ENCODE measurements at places on chromosomes 5 and 9. TPM values are rescaled to one million over a fixed set of nuclear protein-coding genes. Genes with fewer than 3 reads are reported as not detected.
A peak's percentile ranks its signal among the peaks of the same experiment; 100 is the strongest.

ARHGEF28 gene
- 12.9 TPM for total RNA-seq

AK8 gene
- total RNA-seq, result not detected

- DNase-seq, result no peak
These were observed 136.3 kb downstream of the MYO10 start for GRCh38 chr5:16799796-16800195.

GRCh38 chr9:76592091-76592973 lies 133.3 kb downstream of the GCNT1 start:
- no peak for DNase-seq

DNA sequence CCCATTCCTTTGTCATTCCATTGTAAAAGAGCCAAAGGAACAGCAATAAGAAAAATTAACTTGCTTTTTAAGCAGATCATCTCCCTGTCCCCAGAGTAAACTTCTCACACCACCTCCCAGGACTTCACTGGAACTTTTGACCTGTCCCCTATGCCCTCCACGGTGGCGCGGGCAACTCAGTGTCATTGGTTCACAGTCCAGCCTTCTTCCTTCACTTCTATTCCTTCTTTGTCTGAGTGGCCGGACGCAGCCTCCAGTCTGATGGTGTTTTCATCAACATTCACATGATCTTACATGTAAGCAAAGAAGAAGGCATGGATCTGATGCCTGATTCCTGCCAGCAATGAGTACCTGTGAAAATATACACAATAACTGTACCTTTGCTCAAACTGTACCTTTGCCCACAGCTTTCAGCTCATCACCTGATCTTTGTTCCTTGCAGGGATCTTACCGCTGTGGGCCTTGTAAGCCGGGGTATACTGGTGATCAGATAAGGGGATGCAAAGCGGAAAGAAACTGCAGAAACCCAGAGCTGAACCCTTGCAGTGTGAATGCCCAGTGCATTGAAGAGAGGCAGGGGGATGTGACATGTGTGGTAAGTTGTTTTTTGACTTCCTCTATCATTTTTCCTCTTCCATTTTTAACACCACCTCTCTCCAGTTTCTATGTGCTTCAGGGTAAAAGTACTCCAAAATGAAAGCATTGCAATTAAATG lies 32.5 kb downstream of the THBS4 start:
- DNase-seq, result no peak

GRCh38 chr5:144201588-144201987 lies 30.9 kb downstream of the KCTD16 start:
- no peak for DNase-seq

- DNase-seq, result no peak
These were observed 5.1 kb upstream of the ERGIC1 start for GRCh38 chr5:172828911-172829431.

DNA sequence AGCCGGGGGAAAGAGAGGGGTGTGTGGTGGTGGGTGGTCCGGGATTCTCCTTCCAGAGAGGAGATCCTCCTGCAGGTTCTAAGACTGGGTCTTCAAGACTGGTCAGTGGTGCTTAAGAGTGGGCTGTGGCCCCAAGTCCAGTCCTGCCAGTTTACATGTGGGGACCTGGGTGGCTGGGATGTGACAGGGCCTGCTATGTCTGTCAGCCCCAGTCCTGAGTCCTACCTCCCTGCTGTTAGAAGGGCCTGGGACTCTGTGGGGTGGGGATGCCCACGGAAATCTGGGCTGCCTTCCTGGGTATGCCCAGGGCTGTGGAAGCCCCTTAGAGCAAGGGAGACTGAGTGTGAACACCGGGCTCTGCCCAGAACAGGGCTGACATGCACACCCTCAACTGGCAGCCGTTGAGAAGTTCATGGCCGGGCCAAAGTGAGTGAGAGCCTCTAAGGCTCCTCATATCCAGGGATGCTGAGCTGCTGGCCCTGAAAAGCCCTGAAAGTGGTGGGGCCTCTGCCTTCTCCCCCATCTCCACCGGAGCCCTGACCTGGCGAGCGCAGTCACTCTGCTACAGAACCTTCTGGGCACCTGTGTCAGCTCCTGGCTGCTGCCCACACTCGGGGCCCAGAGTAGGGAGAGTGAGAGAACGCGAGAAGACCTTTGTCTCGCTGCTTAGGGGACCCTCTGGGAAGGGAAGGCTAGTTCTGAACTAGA lies 1.7 kb downstream of the PHF2 start:
- DNase-seq, result no peak

DNA sequence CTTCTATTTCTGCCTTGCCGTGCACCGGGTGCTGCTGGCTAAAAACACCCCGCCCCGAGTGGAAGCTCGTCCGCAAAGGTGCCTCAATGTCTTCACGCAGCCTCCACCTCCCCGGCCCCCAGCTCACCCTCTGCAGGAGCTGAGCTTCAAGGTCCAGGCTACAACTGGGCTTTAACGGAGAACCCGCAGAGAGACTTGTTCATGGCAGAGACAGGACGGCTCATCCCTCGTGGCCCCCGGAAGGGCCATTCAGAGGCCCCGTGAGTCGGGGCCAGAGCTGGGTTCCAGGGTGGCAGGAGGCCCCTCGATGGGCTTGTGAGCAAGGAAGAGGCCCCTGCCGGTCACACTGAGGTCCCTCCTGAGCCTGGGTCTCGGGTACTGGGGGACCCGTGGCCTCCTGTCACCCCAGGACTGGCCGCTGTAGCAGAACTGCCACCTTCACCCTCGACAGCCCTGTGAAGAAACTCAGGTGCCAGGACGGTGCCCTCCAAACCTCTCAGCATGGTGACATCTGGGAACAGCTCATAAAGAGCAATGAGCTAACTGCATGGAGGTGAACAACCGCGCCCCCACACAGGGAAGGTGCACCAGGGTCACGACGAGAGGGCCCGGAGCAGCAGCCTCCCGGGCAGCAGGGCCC lies 58.0 kb upstream of the UBAC1 start:
- no peak for DNase-seq

DNA sequence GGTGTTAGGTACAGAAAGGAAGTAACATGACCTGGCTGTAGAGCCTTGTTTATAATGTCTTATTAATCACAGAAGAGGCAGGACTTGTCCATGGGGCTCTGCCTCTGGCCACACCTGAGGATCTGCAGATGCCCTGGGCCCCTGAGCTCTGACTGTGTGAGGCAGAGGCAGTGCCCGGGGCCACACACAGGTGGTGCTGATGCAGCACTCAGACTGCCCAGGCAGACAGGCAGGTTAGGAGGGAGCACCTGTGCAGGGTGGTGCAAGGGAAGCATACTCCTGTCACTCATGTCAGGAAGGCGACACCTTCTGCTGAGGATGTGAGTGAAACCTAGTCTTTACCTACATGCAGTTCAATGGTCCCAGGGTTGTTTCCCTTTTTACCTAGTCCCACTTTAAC lies 88.7 kb downstream of the CFAP90 start:
- no peak for DNase-seq

DNA sequence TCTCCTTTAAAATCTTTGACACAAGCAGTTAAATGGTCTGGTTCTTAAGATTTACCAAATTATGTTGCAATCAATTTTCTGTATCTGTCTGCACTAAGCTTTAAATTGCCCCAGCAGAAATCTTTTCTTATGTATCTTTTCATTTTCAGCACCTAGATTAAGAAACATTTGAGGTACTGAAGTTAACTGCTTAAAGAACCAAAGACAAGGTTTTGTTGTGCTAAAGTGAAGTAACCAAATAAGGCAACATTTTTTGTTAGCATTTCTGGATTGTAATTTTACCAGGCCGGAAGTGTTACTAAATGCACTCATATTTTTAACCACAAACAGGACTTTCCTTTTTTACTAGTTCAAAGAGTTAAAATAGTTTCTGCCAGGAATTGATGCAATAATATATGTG lies 24.1 kb upstream of the MTAP start:
- peak; percentile 25 for DNase-seq

DNA sequence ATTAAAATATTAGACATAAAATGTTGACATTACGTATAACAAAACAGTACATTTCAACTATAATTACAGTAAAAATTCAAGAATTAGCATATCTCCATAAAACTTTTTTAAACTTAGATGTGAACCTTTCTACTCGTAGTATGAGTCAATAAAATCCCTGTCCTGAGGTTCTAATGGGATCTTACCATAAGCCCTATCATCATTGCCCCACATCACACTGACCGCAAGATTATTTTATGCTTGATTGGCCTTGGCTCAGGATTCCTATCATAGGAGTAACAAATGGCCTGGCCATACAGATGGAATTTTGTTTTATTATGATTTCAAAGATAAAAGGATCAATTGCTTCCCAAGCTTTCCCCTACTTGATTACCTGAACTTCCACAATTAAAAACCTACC lies 238.3 kb downstream of the MEF2C start:
- no peak for DNase-seq

- DNase-seq, result peak; percentile 23
These were observed 391.6 kb upstream of the CHD1 start for GRCh38 chr5:99320436-99320835.

- no peak for DNase-seq
These were observed 260.2 kb downstream of the CCDC171 start for GRCh38 chr9:15813076-15813475.

Data from HT1080 (cell line).